ENCODE measurements at places on chromosomes 6 and 20. TPM values are rescaled to one million over a fixed set of nuclear protein-coding genes. Genes with fewer than 3 reads are reported as not detected.

VSTM2L gene
- total RNA-seq = 5.6 TPM

TBX18 gene
- 27.3 TPM for total RNA-seq

SPATS1 gene
- total RNA-seq = not detected

GSTA1 gene
- total RNA-seq = not detected

BPIFB2 gene
- total RNA-seq = not detected

DAAM2 gene
- total RNA-seq = 122 TPM

VPS16 gene
- 46.4 TPM for total RNA-seq

NCOA5 gene
- 27.7 TPM for total RNA-seq

CTCFL gene
- not detected for total RNA-seq

ARHGAP40 gene
- not detected for total RNA-seq

MBOAT1 gene
- total RNA-seq = 28.7 TPM
